Upper lobe of left lung (tissue), 6 donors: ENCODE measurements at places on chromosomes 1 and 21. TPM values are rescaled to one million over a fixed set of nuclear protein-coding genes. Genes with fewer than 3 reads are reported as not detected.

GRCh38 chr1:10591010-10591409 lies 116.3 kb downstream of the PEX14 start:
- no peak for DNase-seq

GRCh38 chr21:39119891-39120290 lies 63.4 kb downstream of the PSMG1 start:
- no peak for DNase-seq

DNA sequence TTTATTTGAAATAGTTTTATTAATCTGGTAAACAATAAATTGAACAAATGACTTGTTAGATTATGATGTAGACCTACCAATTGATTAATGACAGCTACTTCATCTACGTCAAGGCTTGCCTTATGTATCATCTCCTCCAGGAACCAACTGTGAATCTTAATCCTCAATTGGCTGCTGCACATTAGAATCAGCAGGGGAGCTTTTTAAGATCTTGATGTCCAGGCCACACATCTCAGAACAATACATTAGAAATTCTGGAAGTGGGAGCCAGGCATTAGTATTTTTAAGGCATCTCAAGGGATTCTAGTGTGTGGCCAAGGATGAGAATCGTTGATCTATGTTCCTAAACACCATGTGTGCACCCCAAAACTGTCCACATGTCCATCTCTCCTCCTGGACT lies 52.0 kb upstream of the LYPLAL1 start:
- no peak for DNase-seq

GRCh38 chr1:208499601-208500000 lies 255.4 kb upstream of the PLXNA2 start:
- DNase-seq, result no peak

GRCh38 chr1:11925938-11926292 lies 312 bp downstream of the KIAA2013 start:
- peak; percentile 31 for DNase-seq

GRCh38 chr21:25515484-25516405 lies 91.5 kb downstream of the MRPL39 start:
- DNase-seq, result no peak

SPATA46 gene
- not detected for total RNA-seq

- DNase-seq, result no peak
These were observed 39.1 kb downstream of the UROD start for GRCh38 chr1:45051005-45051772.

GRCh38 chr1:220775240-220775853 lies 11.4 kb upstream of the MTARC1 start:
- no peak for DNase-seq

GRCh38 chr1:153536012-153536670 lies 350 bp upstream of the S100A6 start:
- DNase-seq, result peak; percentile 95

SORT1 gene
- 162 TPM for total RNA-seq

CDKN2C gene
- 12.7 TPM for total RNA-seq

GRCh38 chr1:117919376-117919775 lies 10.0 kb downstream of the GDAP2 start:
- DNase-seq, result no peak

CYP4A11 gene
- total RNA-seq, result 0.14 TPM

DNA sequence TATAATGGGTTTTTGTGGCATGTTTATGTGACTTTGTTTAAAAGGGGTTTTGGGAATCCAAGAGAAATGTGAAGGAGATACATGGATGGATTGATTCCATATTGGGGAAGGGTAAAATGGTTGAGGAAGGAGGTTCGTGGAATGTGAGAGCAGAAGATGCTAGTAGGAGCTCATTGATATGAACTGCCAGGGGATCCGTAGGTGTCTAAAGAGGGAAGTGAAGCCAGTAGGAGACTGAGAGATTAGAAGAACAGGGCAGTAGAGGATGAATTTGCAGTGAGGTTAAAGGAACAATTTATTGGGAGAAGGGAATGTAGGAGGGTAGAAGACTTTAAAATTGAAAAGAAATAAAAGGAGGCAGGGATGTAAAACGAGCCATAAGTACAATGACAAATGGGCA lies 252.6 kb downstream of the GPR52 start:
- DNase-seq, result no peak
